ENCODE measurements at places on chromosomes 13 and 19.

DNA sequence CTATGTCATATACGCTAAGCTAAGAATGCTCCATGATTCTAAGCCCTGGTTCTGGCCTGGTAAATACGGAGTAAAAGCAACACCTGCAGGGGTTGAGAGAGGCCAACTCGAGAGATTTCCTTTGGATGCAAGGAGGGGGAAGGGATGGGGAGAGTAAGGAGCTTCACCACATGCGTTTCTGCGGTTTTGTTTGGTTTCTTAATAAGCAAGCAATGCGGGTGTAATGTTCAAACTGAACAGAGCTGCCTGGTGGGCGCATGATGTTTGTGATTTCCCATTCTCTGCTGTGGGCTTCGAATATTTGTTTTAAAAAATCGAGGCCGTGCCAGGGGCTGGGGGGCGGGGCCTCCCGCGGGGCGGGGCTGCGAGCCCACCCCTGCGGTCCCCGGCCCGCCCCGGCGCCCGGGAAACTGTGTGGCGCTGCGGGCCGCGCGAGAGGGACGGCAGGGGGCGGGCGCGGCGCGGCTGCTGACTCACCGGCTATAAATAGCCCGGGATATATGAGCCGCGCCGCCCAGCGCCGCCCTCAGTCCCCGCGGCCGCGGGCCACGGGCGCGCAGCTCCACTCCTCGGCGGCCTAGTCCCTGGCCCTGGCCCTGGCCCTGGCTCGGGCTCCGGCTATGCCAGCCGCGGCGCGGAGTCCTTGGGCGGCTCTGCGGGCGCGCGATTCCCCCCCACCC is 5.1 kb downstream of the BBC3 start:
- peak; percentile 96 for DNase-seq

- DNase-seq: no peak
These were observed 9.3 kb downstream of the ZNF526 start for GRCh38 chr19:42229301-42229854.

GRCh38 chr13:28392896-28393505 is 101.9 kb downstream of the FLT1 start:
- DNase-seq: no peak

GRCh38 chr13:73898276-73898675 is 235.9 kb downstream of the KLF12 start:
- DNase-seq: no peak

- DNase-seq: no peak
These were observed 289.2 kb upstream of the PCDH9 start for GRCh38 chr13:67519356-67519755.

DNA sequence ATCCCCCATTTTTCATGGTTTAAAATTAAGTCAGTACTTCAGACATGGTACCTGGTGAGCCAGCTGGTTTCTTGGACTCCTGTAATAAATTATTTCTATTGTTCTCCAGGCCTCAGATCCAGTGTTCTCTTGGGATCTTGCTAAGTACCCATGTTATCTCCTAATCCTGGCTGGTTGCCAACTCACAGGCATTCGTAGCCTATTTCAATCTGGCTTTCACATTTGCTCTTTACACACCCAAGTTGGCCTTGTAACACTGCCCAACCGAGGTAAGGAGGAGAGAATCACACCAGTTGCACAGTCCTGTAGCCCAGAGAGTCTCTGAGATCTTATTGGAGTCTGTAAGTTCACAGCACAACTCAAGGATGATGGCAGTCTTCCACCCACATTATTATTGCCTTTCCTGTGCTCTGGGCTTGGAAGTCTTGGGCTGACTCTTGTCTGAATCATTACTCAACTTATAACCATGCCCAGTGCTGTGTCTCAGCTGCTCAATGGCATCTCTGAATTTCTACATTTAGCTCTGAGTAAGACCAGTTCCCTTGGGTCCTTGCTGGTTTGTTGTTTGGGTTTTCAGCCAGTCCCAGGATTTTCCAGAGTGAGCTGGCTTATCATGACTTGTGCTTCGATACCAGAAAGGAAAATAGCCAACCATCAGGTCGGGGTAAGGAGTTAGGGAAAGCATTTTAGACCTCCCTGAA is 76.6 kb upstream of the KLF12 start:
- peak; percentile 81 for DNase-seq

DNA sequence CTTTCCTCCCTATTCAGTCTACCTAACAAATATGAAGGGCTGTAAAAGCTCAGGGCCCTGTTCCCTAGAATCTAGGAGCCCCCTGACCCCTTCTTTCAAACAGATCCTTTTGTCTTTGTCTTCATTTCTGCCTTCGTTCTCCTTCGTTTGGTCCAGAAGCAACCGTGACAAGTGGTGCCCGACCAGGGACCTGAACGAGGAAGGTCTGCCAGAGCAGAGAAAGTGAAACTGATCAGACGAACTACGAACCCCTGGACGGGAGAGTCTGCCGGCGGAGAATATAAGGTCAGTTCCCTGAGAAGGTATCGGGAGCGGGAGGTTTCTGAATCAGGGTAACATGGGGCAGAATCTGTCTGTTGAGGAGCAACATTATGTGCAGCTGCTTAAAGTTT is 751 bp downstream of the ERVK3-1 start:
- no peak for DNase-seq

DNA sequence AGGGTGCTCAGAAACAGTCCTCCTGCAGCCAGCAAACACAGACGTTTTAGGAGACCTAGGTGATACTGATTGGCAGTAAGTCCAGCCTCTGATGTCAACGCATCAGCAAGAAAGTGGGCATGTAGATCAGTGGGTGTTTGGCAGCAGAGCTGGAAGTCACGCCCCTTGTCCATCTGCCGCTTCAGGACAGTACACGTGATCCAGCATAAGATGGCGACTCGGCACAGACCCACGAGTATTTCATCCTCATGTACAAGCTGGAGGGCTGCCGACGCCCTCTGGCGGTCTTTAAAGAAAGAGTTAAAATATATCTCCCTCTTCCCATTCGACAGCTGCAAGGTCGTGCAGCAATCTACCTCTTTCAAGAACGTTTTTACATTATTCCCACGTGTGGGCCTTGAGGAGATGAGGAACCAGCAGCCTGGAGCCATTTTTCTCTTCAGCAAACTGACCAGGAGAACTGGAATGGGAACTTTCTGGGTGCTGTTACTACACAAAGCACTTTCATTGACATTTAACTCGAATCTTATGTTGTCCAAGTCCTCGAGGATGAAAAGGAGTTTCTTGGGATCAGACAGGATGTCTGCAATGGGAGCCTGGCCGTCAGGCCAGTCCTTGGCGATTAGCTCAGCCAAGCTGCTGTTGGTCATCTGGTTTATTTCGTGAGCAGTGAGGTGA is 22.3 kb downstream of the NLRP11 start:
- peak; percentile 8 for DNase-seq

- no peak for DNase-seq
These were observed 418.3 kb downstream of the DIAPH3 start for GRCh38 chr13:59745392-59745788.

- DNase-seq: peak; percentile 48
These were observed 351.2 kb downstream of the DNAJC15 start for GRCh38 chr13:43374621-43375020.

- DNase-seq: no peak
These were observed 5.5 kb downstream of the RPL28 start for GRCh38 chr19:55391191-55391670.

- no peak for DNase-seq
These were observed 521 bp upstream of the ZNF665 start for GRCh38 chr19:53193535-53194222.

GRCh38 chr19:52258426-52258825 is 11.0 kb upstream of the ZNF766 start:
- DNase-seq: no peak

- DNase-seq: peak; percentile 100
These were observed at the start of gene TRIM28 for GRCh38 chr19:58543826-58544590. TSS of gene TRIM28 (plus strand) at chr19:58544064. CDS start at chr19:58544758, 694 bp downstream.

Data from astrocyte of the hippocampus (primary cell).